Hindlimb muscle (tissue), 1 donor: ENCODE measurements at places on chromosomes 16 and 17. TPM values are rescaled to one million over a fixed set of nuclear protein-coding genes. Genes with fewer than 3 reads are reported as not detected.

DNA sequence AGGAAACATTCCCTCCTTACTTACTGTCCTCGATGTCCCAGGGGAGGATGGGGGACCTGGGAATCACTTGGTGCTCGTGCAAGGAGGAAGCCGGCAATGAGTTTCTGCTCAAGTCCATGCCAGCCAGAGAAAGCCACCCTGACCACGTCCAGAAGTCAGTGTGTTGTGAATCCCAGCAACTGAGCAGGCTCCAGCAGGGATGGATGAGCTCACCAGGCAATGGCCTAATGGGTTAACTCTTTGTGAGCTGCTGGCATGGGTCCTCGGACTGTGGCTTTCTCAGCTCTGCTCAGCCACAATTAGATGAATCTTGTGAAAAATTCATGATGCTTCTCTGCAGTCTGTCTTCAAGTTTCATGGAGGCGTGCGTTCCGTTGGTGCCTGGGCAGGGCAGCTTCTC lies at the start of gene PIRT:
Gene PIRT (minus strand): TSS at position 167 of the 400 bp plus-strand sequence. CDS start 12,442 bp downstream, outside the sequence.
- DNase-seq: no peak

GRCh38 chr17:67950945-67951344 lies 45.3 kb downstream of the C17orf58 start:
- DNase-seq: no peak

DNA sequence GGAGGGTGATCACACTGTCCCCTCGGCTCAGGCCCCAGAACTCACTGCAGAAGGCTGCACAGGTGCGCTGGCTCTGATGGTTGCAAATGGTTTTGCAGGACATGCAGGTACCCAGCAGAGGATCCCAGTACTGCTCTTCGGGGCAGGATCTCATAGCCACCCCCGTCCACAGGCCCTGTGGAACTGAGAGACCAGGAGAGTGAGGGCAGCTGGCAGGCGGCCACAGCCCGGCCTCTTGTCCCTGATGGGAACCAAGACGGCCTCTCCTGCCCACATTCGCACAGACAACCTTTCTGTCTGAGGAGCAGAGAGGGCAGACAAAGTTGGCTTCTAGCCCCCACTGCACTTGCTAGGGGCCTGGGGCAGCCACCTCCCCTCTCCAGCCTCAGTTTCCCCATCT lies 19.5 kb downstream of the TNFRSF13B start:
- no peak for DNase-seq

GRCh38 chr17:35460354-35460851 lies 11.8 kb upstream of the SLFN13 start:
- no peak for DNase-seq

DNA sequence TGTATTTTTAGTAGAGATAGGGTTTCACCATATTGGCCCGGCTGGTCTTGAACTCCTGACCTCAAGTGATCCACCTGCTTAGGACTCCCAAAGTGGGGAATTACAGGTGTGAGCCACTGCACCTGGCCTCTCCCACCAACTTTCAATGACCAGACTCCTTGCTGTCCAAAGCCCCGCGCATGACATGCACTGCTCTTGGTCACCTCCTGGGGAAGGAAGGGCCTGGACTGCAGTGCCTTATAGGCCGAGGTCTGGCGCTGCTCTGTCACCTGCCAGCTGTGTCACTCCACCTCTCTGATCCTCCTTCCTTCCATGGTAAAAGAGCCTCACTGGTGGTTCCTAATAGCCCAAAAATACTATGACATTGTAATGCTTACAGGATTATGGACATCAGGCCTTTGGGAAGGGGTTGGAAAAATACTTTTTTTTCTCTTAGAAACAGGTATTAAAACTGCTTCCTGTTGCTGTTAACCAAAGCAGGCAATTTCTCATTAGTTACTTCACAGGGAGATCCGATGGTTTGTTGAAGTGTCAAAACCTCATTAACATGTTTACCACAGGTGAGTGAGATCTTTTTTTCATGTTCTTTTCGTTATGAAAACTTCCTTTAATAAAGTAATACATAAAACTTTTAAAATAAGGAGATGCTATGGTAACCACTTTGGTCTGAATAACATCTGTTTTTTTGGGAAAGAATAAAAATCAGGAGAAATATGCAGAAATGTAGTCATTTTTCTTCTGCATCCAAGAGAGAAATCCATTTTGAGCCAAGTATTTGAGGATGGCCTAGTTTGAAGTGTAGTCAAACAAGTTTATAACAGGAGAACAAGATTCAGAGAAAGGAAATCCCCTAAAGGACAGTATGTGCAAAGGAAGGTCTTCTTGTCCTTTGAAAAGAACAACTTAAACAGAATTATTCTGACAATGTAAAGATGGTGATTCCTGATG lies 35.5 kb downstream of the GRB7 start:
- DNase-seq: peak; percentile 22

DNA sequence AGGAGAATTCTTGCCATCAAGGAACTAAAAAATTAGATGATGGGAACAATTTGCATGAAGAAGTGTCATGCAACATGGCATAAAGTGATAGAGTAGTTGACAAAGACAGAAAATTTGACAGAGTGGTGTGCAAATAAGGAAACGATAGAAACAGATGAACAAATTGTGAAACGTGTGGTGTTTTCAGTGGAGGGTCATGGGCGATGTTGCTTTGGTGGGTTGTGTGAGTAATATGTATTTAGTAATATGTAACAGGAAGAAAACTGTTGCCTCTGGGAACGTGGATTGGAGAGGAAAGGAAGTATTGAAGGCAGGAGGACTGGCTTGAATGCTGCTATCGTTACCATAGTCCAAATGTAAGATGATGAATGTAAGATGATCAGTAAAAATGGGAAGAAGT lies 3.6 kb downstream of the COX10 start:
- DNase-seq: no peak

DNA sequence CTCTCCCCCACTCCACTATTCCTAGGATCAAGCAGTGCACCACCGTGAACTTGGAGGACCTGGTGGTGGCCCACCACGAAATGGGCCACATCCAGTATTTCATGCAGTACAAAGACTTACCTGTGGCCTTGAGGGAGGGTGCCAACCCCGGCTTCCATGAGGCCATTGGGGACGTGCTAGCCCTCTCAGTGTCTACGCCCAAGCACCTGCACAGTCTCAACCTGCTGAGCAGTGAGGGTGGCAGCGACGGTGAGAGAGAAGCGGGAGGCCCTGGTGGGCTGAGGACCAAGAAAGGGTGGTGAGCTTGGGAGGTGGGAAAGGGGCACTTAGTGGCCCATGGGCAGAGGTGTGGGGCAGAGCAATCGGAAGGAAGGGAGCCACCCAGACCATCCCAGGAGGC lies 16.6 kb downstream of the ACE start:
- DNase-seq: no peak

DNA sequence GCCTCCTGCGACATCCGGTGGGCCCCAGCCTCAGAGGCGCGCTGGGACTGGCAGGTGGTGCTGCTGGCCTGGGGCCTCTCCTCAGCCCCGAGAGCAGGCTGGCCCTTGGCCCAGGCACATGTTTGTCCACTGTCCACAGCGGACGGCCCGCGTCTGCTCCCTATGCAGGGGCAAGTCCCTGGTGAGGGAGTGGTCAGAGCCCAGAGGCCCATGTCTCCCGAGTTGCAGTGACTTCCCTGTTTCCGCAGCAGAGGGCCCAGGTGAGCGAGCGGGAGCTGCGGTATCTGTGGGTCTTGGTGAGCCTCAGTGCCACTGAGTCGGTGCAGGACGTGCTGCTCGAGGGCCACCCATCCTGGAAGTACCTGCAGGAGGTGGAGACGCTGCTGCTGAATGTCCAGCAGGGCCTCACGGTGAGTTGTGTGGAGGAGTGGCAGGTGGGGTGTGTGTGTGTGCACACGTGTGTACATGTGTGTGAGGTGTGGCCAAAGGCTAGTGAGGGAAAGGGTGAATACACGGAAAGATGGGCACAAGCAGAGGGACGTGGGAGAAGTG lies 10.4 kb downstream of the IL34 start:
- DNase-seq: no peak

DNA sequence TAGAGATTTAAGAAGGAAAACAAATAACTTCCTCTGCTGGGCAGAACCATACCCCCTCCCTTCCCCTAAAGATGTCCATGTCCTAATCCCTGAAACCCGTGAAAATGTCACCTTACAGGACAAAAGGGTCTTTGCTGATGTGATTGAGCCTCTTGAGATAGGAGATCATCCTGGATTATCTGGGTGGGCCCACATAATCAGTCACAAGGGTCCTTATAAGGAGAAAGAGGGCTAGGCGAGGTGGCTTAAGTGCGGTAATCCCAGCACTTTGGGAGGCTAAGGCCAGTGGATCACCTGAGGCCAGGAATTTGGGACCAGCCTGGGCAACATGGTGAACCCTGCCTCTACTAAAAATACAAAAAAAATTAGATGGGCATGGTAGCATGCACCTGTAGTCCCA lies 12.0 kb upstream of the SLC39A11 start:
- DNase-seq: no peak

GRCh38 chr17:81470944-81471817 lies 41.4 kb downstream of the ACTG1 start:
- no peak for DNase-seq

DNA sequence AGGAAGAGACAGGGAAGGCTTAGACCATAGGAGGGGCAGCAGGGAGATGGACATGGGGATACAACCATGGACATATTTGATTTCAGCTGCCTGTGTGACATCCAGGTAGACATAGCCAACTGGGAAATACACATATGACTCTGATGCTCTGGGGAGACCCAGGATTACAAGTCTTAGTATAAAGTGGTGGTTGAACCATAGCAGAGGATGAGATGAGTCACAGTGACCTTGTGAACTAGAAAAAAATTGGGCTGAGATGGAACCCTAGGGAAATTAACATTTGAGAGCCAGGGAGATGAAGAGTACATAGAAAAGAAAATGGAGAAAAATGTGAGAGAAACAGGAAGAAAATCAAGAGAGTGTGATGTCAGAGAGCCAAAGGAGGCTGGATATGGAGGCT lies 10.2 kb downstream of the MARCHF10 start:
- no peak for DNase-seq

- no peak for DNase-seq
Measured at GRCh38 chr17:63537001-63537400, 13.3 kb upstream of the DCAF7 start.

DNA sequence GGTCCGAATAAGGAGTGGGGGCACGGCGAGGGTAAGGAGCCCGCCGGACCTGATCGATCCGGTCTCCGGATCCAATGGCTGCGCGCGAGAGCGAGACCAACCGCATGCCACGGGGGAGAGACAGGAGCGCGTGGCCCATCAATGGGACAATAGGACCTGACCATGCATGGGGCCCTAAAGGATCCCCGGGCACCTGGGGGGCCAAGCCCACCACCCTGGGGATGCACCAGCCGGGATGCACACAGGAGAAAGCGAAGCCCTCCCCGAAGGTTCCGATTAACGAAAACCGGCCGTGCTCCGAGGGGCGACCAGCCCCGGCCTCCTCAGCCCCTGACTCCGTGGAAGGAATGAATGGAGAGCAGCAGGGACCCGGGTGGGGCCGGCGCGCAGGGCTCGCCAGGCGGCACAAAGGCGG lies 525 bp downstream of the JPT1 start:
- DNase-seq: no peak

GRCh38 chr17:17066021-17066420 lies 23.8 kb downstream of the MPRIP start:
- no peak for DNase-seq

DNA sequence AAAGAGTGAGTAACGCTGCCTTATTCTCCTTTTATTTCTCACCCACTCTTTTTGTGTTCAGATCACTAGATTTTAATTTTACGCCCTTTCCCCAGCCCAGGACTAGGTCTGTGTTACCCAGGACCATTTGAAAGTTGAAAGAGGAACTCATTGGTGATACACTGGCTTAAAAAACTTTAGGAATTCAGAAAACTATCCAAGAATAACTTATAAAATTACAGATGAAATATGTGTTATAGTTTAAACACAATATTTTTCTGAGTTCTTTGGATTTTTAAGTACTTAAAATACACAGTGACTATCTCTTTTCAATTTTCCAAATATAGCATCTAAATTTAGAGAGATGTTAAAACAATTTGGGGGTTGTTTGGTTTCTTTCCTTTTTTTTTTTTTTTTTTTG lies 385.2 kb downstream of the CDH13 start:
- no peak for DNase-seq

DNA sequence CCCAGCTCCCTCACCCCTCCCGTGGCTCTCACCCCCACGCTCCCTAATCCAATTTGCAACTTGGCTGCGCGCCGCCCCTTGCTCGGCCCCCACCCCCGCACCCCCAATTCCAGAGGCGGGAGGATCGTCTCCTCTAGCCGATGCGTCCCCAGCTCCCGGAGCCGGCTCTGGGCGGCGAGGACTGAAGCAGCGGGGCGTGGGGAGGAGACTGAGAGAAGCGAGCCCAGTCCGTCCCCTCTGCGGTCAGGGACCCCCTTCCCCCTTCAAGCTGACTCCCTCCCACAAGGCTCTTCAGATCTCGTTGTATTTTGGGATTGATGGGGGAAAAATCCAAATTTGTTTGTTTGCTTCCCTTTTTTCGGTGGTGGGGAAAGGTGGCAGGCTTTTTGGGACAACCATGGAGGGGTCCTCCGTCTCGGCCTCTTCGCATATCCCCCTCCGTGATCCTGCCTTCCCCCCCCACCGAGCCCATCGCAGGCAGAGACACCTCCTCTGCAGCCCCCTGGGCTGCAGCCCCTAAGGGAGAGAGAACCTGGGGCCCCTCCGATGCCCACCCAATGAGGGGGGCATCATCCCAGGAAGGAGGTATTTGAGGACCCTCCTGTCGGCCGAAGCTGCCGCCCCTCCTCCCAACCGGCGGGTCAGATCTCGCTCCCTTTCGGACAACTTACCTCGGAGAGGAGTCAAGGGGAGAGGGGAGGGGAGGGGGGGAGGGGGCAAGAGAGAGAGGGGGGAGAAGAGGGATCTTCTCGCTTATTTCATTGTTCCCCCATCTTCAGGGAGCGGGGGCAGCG lies 466 bp downstream of the NEUROD2 start:
- DNase-seq: no peak

- no peak for DNase-seq
Measured at GRCh38 chr16:4383591-4384444, 12.2 kb downstream of the VASN start.

- no peak for DNase-seq
Measured at GRCh38 chr17:17424552-17424951, 52.2 kb upstream of the MED9 start.

GRCh38 chr16:72066747-72067146 lies 3.7 kb downstream of the HPR start:
- DNase-seq: peak; percentile 20

- no peak for DNase-seq
Measured at GRCh38 chr16:278863-279366, 1.5 kb upstream of the ARHGDIG start.

- DNase-seq: no peak
Measured at GRCh38 chr17:83004791-83005380, 74.5 kb upstream of the METRNL start.

DNA sequence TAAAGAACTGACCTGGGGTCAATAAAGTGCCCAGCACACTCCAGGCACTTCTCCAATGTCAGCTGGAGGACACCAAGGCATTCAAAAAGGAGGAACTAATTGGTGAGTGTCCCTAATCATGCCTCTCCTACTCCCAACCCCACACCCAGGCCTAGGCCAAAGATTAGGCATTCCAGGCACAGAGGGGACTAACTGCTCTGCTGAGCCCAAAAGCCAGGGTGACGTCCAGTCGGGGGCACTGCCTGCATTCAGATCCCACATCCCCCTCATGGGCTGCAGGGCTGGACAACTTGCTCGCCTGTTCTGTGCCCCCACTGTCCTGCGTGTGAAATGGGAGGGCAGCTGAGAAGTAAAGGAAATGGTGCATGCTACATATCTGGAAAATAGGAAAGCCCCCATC lies 115.4 kb downstream of the DYNLRB2 start:
- DNase-seq: no peak

The PRPF8 gene
- 200 TPM for polyA plus RNA-seq

The KRT40 gene
- 3.9 TPM for polyA plus RNA-seq

The KRTAP4-8 gene
- not detected for polyA plus RNA-seq
